ENCODE measurements at places on chromosomes 4 and X.

DNA sequence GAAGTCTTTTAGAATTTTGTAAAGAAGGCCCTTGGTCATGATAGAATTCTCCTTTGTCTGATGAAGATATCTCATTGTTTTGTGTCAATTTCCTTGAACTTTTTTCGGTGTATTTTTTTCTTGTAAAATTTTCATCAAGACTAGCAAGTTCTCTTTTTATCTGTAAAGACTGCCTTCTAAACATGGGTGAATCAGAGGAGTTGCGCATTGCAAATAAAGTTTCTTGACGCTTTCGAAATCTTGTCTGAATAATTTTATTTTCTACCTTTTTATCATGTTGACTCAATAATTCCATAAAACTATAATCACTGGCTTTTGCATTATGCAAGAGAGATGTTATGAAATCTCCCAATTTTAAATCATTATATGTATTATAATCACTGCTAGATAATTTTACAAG lies 66.2 kb downstream of the NCAPG start:
- DNase-seq = no peak

DNA sequence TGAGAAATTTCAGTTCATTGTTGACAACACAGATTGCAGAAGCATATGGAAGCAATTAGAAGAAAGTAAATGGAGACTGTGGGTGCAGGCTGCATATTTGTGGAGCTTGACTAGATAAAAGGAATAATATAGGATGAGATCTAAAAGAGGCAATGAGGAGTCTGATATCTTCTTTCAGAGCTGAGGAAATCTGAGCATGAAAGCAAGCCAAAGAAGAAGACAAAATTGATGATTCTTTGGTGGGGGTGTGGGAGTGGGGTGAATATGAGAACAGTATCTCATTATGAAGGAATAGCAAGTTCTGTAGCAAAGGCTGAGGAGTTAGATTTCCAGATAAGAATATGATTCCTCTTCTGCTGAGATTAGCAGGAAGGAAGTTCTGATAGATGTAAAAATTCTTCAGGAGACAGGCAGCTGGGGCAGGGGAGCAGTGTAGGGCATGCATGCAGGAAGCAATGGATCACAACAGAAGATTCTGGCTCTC lies 6.1 kb upstream of the PDHA2 start:
- DNase-seq = no peak

GRCh38 chr4:106502106-106502699 lies 133.6 kb upstream of the GIMD1 start:
- peak; percentile 26 for DNase-seq

DNA sequence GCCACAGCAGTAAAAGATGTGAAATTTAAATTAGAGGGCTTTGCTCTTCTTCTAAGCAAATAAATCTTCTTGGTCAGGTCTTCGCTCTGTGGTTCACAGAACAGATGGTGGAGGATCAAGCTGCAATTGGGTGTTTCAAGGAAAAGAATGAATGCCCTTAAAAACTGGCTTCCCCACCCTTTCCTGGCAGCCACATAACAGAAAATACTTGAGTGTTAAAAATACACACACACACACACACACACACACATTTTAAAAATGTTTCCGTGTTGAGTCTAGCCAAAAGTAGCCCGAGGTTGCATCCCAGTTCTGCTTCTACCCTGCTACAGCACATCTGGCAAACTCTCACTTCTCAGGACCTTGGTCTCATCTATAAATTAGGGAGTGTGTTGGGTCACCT lies 56.7 kb upstream of the FGFBP2 start:
- no peak for DNase-seq

DNA sequence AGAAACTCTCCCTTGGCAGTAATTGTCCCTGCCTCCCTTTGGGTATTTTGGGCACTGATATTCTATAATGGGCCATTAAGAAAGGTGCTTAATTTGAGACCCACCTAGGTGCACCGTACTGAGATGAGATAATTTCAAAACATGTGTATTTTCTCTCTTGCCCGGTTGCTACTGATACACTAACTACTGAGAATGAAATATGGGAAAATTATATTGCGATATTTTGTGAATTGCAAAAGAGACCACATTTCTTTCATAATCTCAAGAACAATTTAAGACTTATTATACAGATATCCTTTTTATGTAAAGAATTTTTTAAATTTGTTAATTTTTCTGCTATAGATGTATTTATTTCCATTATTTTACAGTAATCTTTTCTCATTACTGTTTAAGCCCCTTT lies 284.9 kb downstream of the ADGRL3 start:
- no peak for DNase-seq

GRCh38 chr4:181853881-181854511 lies 389.2 kb upstream of the TENM3 start:
- DNase-seq = no peak

GRCh38 chrX:37060999-37061398 lies 52.8 kb downstream of the FAM47C start:
- DNase-seq = no peak

DNA sequence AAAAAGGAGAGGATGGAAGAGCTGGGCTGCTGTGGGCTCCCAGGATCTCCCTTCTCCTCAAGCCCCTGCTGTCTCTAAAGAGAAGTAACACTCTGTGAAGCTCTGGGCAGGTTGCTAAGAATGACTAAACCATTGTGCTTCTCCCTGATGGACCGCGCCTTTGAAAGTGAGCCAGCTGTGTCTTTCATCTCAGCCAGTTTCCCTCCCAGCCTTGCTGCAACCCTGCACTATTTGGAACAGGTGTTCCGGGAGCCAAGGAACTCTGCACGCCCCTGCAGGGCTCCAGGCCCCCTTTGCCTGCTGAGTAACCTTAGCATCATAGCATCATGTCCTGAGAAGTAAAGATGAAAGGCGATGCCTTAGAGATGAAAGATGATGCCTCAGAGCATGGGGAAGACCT lies 39.7 kb downstream of the SMIM20 start:
- no peak for DNase-seq

DNA sequence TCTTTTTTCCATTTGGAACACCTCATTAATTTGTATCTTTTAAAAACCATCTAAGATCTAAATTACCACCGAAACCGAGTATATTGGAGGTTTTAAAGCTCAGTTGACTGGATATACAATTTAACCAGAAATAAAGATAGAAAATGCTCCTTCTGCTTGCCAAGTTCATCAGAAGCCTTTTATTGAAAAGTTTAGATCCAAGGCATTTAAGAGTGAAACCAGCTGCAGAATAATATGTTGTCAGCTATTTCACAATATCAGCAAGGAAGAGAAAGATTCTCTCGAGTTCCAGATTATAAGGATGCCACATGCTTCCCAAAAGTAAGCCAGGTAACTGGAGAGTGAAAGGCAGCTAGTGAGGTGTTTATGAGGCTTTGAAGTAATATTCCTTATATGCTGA lies 217.4 kb downstream of the DCTD start:
- DNase-seq = no peak

- no peak for DNase-seq
Measured at GRCh38 chr4:147969573-147970385, 237.9 kb downstream of the ARHGAP10 start.

DNA sequence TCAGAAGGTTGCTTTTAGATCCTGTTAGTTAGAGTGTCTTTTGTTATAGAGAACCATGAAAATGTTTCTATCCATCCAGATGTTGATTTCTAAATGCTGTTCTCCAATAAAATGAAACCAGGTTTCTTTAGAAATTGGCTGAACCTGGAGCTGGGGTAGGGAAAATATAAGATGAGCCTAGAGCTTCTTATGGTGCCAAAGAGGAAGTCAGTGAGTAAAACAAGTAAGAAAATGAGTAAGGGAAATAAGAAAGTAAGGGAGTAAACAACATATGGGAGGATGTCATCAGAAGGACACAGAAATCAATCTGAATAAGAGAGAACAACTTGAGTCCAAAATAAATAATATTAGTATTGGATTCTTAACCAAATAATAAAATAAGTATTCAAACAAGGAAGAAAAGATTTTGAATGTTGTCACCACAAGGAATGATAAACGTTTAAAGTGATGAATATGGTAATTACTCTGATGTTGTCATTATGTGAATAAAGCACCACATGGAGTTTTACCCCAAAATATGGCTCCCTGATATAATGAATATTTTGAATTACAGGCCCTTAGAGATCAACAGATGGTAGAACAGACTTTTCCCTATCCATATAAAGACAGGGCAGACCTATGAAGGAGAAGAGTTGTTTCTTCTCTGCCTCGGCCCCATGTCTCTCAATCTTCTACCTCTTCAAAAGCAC lies 506.1 kb downstream of the IL15 start:
- DNase-seq = no peak

DNA sequence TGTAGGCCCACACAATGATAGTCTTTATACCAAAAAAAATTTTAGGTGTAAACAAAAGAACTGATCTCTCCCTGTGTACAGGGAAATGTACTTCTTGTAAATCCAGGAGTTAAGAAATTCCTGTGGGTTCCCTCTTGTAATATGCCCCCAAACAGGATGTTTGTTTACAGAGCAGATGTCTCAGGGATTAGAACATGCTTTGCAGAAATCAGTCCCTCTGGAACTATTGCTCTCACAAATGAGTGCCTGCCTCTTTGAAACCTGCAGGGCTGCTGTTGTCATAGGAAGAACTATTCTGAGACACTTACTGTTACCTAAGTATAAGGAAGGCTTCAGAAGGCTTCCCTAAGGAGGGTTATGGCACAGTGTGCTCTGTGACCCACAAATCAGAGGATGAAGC lies 35.6 kb downstream of the PAK3 start:
- DNase-seq = no peak

DNA sequence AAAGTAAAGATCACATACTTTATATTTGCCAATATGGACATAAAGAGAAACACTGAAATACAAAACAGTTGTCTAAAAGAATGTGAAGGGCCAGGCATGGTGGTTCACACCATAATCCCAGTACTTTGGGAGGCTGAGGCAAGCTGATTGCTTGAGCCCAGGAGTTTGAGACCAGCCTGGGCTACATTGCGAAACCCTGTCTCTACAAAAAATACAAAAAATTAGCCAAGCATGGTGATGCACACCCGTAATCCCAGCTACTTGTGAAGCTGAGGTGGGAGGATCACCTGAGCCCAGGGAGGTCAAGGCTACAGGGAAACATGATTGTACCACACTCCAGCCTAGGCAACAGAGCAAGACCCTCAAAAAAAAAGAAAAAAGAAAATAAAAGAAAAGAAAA lies 11.8 kb downstream of the RBM47 start:
- no peak for DNase-seq

DNA sequence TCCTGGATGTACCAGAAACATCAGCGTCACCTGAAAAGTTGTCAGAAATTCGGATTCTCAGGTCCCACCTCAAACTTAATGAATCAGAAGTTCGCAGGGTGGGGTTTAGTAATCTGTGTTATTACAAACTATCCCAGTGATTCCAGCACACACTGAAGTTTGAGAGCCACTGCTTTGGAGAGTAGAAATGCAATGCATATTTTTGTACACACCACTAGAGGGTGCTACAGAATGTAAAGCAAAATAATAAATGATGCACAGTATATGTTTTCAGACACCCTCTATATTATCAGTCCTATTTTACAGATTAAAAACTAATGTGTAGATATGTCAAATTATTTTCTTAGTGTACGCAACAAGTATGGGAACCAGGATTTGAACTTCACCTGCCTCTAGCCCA lies 2.4 kb upstream of the MORF4L2 start:
- DNase-seq = no peak

- DNase-seq = no peak
Measured at GRCh38 chr4:15325987-15326386, 101.8 kb upstream of the C1QTNF7 start.

DNA sequence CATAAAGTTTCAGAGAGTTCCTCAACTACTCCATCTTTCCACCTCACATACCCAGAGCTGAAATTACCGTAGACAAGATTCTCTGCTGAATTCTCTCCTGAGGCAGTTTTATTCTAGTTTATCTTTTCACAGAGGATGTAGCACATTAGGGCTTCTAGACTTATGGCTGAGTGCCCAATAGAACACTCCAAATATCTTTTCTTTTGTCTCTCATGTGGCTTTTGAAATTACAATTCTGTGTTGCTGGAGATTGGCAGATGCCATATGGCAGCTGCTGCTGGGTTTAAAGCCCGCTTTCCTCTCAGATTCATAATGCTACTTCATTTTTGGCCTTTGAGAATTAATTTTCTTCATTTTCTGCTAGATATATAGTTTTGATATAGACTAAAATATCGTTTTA lies 107.6 kb upstream of the BANK1 start:
- no peak for DNase-seq

DNA sequence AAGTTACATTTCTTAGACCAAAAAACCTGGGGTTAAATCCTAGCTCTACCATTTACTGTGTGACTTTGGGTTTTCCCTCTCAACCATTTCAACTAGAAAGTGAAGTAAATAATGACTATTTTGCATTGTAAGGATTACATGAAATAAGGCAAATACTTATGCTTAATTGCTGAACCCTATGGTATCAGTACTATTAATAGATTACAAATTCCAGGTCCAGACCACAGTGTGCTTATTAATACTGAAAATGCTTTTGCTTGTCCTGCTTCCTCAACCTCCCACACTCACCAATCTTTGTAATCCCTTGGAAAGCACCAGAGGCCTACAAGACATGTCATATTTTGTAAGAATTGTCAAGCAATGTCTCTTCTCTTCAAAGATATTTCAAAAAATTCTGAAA lies 456.5 kb downstream of the SPOCK3 start:
- DNase-seq = no peak

DNA sequence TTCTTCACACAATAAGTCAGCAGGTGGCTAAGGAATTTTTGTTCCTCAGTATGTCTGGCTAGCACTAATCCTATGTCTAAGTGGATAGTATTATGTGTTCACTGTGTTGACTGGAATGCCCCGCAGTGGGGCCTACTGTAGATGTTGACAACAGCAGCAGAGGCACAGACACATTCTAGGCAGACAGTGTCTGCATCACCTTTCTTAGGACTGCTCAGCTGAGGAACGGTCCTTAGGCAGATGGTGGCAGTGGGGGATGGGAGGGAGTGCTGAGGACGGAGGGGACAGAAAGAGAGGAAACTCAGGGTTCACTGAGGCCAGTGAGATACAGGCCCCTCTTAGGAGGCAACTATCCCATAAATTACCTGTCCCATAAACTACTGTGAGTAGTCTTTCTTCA lies 44.6 kb upstream of the LEF1 start:
- DNase-seq = no peak

DNA sequence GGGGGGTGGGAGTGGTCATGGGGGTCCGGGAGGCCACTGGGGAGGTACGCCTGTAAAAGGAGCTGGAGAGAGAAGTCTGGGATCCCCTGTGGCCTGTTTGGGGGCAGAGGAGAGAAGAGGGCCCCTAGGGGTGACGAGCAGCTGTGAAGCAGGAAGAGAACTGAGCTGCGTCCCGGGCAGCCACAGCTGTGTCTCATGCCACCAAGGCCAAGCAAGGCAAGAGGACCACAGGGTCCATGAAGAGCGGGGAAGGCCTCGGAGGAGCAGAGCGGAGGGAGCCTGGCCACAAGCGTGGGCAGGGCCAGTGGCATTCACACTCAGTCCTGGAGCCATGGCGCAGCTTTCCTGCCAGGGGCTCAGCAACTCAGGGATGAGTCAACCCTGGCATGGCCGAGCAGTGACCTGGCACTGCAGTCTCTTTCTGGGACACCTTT lies 13.6 kb upstream of the NAT8L start:
- DNase-seq = no peak
